ENCODE measurements at places on chromosomes 5 and 9.
A peak's percentile ranks its signal among the peaks of the same experiment; 100 is the strongest.

- no peak for DNase-seq
These were observed 43.4 kb upstream of the IL17B start for GRCh38 chr5:149422366-149423048.

DNA sequence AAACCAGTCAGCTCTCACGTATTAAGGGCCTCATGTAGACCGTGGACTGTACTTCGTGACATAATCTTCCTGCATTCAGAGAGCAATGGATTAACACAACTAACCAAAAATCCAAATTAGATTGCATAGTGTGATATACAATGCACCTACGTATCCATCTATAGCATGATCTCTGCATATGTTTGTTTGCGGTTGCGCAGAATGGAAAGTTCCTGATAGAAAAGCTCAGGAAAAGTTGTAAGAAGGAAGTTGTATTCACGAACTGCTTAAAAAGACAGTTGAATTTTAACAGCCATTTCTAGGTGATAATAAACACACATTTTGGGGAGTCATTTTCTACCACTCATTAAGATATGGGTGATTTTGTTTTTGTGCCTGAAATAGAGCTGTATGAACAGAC lies 869.0 kb downstream of the TLE4 start:
- DNase-seq: no peak

- no peak for DNase-seq
These were observed 57.3 kb downstream of the S1PR3 start for GRCh38 chr9:89048616-89049015.

DNA sequence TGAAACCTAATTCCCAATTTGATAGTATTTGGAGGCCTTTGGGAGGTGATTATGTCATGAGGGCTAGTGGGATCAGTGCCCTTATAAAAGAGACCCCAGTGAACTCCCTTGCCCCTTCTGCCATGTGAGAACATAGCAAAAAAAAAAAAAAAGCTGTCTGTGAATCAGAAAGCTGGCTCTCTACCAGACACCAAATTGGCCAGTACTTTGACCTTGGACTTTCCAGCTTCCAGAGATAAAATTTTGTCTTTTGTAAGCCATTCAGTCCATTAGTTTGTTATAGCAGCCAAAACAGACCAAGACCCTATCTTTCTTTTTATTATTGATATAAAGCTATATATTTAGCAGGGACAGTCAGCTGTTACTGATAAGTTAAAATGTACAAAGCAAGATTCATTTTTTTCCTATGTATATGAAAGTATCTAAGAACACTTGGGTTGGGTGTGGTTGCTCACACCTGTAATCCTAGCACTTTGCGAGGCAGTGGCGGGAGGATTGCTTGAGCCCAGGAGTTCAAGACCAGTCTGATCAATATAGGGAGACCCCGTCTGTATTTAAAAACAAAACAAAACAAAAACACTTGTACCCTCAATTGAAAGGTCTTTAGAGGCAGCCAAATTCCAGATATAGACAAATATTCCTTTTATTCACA lies 8.1 kb upstream of the C5orf24 start:
- no peak for DNase-seq

DNA sequence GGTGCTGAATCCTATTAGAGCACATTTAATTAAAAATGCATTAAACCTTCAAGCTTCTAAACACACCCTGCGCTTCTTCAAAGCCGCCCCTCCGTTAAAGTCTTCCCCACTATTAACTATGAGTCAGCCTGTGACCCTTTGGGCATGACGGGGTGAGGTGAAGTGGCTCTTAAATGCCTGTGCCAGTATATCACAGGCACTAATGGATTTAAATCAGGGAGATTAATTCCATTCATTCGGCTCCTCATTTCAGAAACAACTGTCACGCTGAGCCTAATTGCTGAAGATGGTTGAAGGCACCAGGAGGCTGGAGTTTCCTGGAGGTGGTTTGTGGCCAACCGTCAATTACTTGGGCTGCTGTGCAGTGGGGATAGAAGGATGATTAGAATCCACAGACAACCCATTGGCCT lies 192.6 kb upstream of the MSX2 start:
- DNase-seq: no peak

DNA sequence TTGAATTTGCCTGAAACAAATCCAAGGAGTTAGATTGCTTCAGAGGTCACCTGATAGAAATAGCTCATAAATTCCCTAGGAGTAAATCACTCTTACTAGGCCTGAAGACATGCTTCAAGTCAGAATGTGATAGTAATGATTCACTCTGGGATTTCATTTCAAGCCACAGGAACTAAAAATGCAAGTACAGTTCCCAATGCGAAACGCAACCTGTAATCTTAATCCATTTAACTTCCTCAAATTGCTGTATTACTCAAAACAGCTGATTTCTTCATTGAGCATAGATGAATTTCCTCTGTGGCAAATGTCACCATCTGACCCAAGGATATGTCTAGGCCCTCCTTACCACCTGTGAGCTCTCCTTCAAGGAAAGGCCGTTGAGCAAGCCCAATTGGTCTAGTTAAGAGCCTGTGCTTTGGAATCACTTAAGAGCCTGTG lies 32.1 kb upstream of the IL6ST start:
- no peak for DNase-seq

DNA sequence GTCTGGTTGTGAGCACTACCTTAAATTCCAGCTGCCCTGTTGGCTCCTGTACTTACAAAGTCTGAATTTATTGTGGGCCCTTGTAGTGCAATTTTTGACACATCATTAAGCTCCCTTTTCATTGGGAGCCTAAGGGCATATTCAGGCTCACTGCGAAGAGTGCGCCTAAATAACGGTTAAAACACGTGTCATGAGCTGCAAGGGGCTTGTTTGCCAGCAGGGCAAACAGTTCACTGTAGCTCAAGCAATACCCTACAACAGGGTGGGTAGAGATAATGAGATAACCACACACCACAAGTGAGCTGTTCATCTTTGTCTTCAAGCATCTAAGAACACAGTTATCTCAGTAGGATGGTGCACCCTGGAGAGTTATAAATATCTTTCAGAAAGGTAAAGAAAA lies 214.2 kb downstream of the SLF1 start:
- DNase-seq: no peak

GRCh38 chr5:17223367-17224185 lies 6.1 kb downstream of the BASP1 start:
- peak; percentile 51 for DNase-seq

- no peak for DNase-seq
These were observed 173.5 kb downstream of the C5orf15 start for GRCh38 chr5:133794771-133795415.

- DNase-seq: peak; percentile 83
These were observed 5.8 kb upstream of the TRIM41 start for GRCh38 chr5:181217111-181217802.

GRCh38 chr9:92429836-92430235 lies 5.6 kb upstream of the OMD start:
- no peak for DNase-seq

DNA sequence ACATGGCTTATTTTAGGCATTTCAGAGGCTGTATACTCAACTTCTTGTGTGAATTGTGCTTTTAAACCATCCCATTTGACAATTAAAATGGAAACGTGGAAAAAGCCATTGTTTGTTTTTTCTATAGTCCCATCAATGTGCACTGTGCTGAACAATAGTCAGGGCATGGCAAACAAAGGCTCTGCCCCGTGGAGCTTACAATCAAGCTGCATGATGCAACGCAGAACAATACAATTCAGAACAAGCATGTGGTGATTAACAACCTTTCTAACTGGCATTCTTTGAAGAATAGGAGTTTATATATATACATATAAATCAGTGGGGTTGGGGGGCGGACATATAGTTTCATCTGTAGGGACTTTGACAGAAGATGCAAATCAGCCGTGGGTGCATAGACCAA lies 2125.4 kb upstream of the WWC1 start:
- DNase-seq: no peak

DNA sequence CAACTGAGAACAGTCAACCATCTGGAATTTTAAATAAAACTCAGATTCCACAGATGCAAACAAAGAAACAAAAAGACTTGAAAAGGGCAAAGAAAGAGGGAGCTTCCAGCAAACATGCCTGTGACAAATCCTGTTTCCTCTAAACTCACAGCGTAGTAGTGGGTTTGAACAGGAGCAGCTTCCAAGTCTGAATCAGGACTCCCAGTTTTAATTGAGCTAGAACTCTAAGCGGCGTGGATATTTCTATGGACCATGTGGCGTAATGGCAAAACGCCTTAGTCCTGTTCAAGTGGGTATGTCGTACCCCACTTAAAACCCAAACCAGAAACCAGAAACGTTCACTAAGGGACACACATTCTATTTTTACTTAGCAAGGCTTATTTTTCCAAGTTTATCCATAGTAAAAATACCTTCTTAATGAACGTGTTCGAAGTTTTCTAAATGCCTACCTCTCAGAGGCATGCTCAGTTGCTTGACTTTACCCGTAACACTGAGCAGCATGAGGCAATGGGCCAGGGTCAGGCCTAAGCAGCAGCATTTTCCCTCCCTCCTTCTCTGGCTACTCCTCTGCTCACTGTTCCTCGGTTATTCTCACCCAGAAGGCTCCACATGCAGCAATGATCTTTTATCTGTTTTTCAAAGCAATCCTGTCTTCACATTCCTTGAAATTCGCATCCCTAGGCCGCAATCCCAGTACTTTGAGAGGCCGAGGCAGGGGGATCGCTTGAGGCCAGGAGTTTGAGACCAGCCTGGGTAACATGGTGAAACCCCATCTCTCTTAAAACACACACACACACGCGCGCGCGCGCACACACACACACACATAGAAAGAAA lies 77.9 kb downstream of the FNBP1 start:
- no peak for DNase-seq

GRCh38 chr9:82490019-82490499 lies 501.5 kb downstream of the SPATA31D1 start:
- no peak for DNase-seq

DNA sequence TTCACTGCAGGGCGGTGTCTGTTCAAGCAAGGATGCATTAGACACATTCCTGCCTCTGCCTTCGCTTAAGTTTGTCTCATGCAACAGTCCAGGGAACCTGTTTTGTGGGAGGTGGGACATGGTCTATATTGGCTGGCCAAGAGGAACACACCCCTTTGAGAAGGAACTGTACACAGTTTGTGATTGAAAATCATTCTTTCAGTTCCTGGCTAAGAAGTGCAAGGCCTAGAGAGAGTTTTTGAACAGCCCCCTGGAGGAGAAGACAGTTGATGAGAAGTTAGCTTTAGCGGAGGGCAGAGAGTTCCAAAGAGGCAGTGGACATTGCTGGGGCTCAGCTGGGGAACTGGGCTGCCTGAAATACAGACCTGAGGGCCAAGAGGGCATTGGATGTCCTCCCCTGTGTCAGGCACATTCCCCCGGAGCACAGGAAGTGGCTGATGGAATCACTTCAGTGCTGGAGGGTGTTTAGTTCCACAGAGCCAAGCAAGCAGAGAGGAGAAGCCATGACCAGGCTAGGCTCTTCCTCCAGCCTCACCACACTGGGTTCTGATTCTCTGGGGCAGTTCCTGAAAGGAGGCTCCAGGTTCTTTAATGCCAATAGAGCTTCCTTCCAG lies 66.6 kb downstream of the RGS3 start:
- no peak for DNase-seq

DNA sequence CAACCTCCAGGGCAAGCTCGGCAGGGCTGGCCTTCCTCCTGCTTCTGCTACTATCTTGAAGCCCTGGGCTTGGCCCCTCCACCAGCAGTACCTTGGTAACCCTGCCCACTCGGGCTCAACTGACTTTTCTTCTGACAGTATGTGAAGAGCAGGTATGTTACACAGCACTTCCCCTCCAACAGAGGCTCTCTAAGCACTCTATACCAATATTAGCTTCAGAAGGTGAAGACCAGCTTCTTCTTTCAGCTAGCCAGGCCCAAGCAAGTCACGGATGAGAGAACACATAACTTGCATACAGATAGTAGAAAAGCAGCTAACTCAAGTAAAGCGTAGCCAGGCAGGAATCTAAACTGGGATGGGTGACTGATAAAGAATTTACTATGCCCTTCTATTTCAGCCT lies 64.3 kb downstream of the FEM1C start:
- DNase-seq: no peak

GRCh38 chr5:119810217-119810616 lies 180.9 kb downstream of the FAM170A start:
- DNase-seq: no peak

GRCh38 chr5:154373729-154374179 lies 72.0 kb upstream of the SAP30L start:
- no peak for DNase-seq

- no peak for DNase-seq
These were observed 51.0 kb upstream of the SPINK5 start for GRCh38 chr5:148012801-148013200.
